ENCODE measurements at places on chromosomes 11 and 22.

DNA sequence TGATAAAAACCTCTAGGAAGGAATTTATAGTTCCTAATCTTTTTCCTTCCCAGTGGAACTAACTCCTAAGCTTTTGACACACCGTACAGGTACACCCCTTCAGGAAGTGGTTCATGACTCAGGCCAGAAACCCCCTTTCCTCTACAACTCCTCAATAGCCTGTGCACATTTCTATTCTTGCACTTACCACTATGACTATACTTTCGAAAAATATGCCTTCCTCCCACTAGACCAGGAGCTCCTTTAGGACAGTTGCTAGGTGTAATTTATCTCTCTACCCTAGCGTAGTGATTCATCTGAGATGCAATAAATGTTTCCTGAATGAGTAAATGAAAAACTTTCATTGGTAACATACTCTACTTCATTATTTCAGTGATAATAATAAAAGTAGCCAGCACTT is 14.5 kb downstream of the MAP6 start:
- DNase-seq = no peak

GRCh38 chr11:20157728-20158127 is 2.5 kb downstream of the DBX1 start:
- no peak for DNase-seq

DNA sequence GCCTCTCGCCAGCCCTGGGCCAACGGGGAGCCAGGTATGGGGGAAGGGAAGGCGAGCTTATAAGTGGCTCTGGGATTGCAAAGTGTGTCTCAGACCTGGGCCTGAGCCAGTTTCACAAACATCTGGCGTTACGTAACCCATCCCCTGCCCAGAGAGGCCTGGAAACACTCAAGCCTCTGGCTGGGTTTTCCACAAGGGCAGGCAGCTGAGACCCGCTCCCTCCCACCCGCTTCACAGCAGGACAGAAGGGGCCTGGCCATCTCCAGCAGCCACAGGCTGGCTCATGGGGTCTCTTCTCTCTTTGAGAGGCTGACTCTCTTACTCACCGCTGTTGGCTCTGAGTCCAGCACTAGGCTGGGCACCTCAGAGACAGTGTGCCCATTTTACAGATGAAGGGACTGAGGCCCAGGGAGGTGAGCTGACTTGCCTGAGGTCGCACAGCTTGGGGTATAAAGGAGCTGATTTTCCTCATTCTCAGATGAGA is 44.5 kb downstream of the TRIOBP start:
- no peak for DNase-seq

GRCh38 chr22:48407256-48407955 is 1420.3 kb downstream of the BRD1 start:
- no peak for DNase-seq

DNA sequence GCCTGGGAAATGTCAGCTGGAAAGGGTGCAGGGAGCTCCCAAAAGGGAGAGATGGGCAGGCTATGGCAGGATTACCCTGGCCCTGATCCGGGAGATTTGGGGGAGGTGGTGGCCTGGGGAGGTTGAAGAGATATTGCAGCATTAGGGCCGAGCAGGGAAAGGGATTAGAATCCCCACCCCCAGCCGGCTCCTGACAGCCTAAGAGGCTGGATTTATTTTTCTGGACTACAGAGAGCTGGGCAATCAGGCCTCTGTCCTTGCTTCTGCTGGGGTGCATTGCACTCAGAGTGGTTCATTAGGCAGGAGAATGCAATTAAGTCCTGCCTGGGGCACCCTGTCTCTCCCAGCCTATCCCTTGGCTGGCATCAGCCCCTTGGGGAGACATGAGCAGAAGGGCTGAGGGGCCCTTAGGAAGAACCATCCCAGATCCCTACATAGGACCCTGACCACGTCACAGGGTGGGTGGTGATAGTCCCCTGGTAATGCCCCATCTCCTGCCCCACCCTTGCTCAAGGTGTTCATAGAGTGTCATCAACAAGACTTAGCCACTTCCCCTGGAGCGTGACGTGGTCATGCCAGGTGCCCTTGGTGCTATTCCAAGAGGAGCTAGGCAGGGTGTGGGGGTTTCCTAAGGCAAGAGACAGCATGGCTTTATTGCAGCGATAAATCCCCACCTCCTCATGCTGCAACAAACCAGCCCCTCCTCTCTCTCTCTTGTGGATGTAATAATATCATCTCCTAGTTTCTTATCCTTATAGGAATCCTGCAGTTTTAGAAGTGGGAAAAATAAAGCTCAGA is 38.4 kb upstream of the KLHL35 start:
- DNase-seq = no peak

DNA sequence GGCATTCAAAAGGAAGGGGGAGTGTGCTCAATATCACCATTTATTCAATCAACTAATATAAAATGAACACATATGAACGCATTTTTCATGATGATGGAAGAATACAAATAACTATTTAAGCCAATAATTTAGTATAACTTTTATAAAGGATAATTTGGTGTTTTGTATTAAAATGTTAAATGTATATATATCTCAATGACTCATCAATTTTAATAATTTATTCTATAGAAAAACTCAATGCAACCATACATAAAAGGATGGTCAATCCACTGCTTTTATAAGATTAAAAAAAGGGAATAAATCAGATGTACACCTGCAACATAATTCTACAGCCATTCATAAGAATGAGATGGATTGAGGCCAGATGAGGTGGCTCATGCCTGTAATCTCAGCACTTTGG is 50.6 kb downstream of the PICALM start:
- DNase-seq = no peak

- DNase-seq = no peak
Measured at GRCh38 chr11:128632141-128632791, 44.9 kb upstream of the ETS1 start.

GRCh38 chr11:95360377-95361075 is 129.5 kb upstream of the SESN3 start:
- no peak for DNase-seq

GRCh38 chr11:93969925-93970922 is 50.9 kb upstream of the HEPHL1 start:
- DNase-seq = no peak

DNA sequence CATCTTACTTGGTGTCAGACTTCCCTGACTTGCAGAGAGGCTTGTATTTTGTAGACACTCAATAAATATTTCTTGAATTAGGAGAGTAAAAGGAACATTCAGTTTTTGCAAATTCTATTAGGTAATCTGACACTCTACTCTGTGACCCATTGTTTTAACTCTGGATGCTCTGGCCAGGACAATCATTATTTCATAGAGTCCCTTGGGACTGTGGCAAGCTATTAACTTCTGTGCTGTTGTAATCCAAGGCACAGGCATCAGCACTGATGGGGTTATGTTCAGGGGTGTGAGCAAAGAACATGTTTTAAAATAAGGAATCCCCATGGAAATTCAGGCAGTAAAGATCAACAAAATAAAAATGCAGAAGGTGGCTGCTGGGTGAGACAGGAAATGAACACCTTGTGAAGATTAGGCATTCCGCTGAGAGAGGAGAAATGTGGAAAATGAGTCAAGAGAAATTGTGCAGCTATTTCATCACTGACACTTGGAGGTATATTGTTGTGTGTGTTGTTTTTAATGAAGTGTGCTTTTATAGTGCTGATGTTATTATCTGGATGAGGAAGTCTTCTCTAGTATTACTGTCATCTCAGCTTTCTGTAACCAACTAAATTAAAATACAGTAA is 175.2 kb downstream of the WNT11 start:
- DNase-seq = no peak

DNA sequence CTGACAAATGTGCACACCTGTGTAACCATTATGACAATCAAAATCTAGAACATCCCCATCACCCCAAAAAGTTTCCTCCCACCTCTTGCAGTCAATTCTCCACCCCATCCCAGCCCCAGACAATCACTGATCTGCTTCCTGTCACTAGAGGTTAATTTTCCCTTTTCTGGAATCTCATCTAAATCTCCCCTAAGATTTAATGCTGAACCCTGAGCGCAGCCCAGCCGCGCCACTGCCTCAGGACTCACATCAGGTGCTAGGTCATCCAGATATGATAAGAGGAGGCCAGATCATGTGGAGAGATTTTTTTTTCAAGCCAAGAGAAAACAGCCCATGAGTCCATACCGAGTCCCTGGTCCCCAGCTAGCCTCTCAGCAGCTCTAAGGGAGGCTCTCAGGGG is 4.3 kb upstream of the TMPRSS13 start:
- DNase-seq = no peak

GRCh38 chr22:30312053-30312452 is 14.7 kb downstream of the TBC1D10A start:
- no peak for DNase-seq

GRCh38 chr11:131749101-131749500 is 378.7 kb downstream of the NTM start:
- DNase-seq = no peak

- no peak for DNase-seq
Measured at GRCh38 chr11:57792870-57793269, 31.3 kb downstream of the CTNND1 start.

DNA sequence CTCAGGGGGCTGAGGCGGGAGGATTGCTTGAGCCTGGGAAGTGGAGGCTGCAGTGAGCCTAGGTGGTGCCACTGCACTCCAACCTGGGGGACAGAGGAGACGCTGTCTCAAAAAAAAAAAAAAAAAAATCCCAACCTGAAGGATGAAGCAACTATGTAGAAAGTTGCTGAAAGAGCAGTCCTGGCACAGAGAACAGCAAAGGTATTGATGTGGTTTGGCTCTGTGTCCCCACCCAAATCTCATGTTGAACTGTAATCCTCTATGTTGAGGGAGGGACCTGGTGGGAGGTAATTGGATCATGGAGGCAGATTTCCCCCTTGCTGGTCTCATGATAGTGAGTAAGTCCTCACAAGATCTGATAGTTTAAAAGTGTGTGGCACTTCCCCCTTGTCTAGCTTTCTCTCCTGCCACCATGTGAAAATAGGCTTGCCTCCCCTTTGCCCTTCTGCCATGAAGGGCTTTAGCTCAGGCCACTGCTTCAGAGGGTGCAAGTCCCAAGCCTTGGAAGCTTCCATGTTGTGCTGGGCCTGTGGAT is 10.7 kb upstream of the SERPING1 start:
- DNase-seq = no peak

DNA sequence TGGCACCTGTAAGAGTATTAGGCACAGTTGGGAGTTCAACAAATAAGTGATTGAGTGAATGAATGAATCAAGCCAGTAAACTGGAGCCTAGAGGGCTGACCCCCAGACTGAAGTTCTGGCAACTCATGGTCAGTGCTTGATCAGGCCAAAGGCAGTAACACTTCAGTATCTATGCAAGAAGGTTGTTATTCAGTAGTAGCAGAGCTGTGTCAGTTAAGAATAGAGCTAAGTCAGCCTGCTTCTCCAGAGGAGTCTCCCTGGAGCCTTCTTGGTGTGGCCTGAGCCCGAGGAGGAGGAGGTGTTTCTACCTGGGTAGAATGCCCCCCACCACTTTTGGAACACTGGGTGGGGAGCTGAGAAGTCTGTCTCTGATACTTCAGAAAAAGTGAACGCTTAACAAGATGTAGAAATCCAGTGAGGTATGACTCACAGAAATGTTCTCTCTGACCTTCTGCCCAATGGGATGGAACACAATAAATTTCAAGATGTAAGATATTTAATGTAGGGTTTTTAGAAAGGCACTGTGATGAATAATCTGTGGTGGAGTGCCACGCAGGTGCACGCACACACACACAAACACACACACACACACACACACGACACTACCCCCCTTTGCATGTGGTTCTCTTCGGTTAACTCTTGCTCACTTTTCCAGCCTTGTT is 219.9 kb downstream of the HIPK3 start:
- DNase-seq = no peak

GRCh38 chr11:122367809-122368231 is 251.8 kb upstream of the BLID start:
- no peak for DNase-seq

- no peak for DNase-seq
Measured at GRCh38 chr22:30021881-30022619, 58.2 kb upstream of the HORMAD2 start.

DNA sequence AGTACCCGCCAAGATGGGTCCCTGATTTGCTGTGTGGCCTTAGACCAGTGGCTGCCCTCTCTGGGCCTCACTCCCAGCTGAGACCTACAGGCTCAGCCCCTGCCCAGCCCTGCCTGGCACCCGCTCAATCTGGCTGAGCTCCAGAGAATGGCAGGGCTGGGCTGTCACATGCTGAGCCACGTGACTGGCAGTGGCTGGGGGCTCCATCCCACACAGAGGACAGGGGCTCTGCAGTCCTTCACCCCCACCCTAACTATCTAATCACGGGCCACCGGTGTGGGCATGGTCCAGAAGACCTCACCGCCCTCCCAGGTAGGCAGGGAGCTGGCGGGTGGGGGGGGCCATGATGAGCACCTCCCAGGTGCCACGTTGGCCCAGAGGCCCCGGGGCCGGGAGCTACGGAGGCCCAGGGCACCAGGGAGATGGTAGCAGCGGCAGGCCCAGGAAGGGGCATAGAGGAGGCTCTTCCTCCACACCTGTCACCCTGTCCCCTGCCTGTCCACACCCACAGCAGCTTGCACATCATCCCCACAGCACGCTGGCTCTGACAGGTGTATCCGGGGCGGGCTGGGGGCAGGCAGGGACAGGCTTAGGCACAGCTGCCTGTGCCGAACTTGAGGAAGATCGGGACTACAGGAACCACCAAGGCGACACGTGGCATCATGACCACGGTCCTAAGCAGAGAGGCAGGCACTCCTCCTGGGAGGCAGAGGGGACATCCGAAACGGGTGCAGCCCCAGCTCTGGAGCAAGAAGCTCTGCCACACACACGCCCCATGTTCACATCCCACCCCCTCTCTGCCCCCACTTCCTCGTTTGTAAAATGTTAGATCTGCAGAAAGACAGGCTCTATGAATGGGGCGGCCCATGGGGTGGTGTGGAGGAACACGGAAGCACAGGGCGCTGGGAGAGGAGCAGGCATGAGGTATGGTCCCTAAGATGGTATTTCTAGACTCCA is 1.5 kb upstream of the ALDH3B1 start:
- DNase-seq = peak; percentile 67

DNA sequence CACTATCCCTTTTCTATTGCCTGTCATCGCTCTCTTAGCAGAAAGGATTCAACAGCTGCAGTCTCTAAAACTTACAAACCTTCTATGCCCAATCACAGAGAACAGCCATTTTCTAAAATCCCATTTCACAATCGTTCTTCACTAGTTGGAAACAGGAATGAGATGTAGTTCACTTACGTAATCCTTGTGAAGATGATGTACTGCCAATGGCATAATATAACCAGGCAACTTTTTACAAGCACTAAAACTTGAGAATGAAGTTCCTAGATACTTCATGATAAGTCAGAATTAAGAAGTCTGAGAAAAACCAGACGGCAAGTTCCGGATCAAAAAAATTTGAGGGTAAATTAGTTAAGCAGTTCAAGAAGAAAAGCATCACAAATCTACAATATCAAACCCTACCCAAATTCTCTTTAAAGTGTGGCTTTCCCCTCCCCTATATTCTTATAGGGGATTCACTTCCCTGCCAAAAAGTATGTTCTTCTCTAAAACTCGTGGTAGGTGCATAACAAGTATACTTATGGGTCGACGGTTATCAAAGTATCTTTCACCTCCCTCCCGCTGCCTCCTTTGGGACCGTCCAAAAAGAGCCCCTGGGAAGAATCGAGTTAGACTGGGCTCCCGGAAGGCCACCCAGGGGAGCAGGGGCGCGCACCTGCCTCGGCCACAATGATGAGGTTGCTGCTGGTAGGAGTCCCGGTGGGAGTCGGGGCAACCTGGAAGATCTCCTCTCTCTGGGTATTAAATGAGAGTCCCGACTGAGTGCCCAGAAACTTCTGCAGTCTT is 666 bp downstream of the MSANTD4 start:
- no peak for DNase-seq

GRCh38 chr11:117852309-117852708 is 24.1 kb downstream of the FXYD6 start:
- no peak for DNase-seq

All from NCI-H2171 (cell line).